ENCODE measurements at places on chromosomes 6 and 20.

DNA sequence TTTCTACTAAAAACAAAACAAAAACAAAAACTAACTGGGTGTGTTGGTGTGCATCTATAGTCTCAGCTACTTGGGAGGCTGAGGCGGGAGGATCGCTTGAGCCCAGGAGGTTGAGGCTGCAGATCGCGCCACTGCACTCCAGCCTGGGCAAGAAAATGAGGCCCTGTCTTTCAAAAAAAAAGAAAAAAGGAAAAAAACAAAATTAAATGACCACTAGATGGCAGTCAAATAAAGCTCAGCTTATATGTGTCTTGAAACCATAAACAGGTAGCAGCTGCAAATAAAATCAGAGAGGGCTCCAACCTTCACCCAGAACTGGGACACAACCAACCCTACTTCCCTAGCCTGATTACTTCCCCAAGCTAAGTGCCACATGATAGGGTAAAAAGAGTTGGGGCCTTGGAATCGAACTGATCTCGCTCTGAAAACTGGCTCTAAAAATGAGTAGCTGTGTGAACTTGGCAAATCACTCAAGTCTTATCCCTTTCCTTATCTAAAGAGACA lies 67.1 kb upstream of the ADGRF4 start:
- DNase-seq = peak; percentile 4

DNA sequence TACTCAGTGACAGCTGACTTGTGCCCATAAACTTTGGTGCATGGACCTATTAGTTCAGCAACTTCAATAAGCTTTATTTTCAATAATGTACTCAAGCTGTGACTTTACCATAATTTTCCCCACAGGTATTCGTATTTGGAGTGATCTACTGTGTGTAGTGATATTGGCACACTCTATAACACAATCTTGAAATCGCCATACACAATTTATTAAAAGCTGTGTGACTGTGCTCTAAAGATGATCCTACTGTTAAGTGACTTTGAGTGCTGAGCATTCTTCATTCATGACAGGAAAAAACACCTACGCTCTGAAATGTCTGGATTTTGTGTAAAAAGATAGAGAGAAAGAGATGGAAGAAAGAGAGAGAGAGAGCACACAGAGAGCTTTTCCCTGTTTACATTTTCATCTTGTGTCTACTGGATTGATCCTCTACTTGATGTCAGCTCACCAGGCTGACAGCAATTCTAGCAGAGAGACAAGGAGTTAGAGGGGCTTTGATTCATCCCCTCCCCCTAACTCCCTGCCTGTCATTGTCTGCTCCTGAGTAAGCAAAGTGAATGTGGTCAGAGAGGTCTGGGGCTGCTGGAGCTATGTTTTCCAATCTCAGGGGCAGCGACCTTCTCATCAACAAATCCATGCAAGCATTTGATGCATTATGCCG lies 538.7 kb upstream of the POU3F2 start:
- no peak for DNase-seq

DNA sequence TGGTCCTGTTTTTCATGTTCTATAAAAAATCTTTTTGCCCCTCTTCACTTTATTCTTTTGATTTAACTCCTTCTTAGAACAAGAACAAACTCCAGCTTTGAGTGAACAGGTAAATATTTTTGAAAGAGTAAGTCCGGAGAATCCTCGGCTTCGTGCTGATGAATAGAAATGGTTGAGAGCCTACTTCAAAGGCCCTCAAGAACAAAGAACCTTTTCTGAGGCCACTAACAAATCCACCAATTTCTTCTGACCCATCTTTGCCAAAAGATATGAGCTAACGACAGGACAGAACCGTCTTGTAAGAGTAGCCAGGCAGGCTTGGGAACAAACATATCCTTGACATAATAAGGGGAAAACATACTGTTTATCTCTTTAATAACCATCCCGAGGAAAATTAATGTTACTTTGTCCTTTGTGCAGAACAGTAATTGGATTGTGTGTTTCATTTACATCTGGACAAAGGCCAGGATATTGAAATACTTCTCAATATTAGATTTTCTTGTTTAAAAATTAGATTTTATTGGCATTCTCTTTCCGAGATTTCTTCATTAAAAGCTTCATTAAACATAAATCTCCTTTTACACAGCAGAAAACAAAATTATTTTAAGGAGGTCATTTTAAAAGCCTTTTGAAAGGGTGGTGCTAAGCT lies 52.9 kb downstream of the NOX3 start:
- DNase-seq = no peak

GRCh38 chr6:13811627-13812358 lies 2.6 kb downstream of the MCUR1 start:
- no peak for DNase-seq

DNA sequence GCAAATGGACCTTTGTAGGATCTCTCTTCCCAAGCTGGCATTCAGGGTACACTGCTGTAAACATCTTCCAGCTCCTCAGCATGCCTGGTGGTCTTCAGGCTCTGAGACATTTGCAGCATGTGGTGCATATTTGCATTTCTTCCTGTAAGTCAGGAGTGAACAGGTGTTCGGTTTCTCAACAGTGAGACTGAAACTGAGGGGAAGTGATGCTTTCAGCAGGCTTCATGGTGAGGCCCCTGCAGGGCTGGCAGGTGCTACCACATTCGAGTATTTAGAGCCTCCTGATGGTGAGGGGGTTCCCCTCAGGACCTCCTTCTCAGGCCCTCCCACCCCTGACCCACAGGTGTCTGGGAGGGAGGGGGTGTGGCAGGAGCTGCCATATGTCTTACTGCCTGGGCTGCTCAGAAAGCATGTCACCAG lies 15.1 kb downstream of the MYBL2 start:
- DNase-seq = no peak

DNA sequence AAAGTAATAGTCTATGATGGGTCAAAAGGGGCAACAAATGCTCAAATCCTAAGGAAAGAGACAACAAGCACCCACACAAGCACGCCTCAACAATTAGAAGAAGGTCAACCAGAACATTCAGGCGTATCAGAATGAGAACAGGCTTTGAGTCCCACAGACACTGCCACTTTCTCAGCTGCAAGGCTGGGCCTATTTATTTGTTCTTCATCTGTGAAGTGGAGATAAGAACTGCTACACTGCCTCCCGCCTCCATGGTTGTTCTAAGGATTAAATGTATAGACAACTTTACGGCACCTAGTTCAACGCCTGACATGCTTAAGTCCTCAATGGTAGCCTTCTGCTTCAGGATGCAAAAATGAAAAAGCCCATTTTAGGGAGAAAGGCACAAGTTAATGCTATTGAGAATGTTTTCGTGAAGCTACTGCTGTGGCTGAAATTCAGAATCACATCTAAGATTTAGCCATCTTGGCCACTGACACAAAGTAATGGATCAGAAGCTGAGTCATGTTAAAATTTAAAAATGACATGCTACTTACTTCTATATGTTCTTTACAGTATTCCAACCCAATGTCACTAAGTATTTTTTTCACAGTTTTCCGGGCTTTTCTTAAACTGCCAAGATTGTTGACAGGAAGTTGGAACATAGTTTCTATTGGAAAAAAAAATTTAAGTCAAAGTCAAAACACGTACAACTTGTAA lies 27.7 kb downstream of the ADNP start:
- DNase-seq = no peak

DNA sequence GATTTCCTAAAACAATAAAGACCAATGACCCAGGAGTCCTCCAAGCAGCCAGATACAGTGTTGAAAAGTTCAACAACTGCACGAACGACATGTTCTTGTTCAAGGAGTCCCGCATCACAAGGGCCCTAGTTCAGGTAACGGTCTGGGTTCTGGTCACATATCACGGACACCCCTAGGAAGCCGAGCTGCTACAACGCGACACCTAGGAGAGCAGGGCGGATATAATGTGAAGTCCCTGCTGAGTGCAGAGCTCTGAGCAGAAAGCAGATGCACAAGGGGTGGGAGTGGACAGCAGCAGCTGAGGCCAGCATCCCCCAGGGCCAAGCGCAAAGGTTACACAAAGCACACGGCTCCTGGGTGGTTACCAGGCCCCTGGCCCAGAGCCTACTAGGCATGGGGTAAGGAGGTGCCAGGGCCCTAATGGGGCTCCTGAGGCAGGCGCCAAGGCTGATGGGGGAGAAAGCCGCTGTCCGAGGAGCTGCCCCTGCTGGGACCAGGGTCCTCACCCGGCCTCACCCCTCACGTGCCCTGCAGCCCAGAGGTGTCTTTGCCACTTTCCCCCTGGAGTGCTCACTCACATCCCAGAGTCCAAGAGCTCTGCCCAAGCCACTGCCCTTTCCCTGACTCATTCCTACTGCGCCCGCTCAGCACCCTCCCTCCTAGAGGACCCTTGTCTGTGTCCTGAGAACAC lies 8.4 kb downstream of the CST7 start:
- no peak for DNase-seq

- DNase-seq = no peak
These were observed 971.8 kb upstream of the ADGRB3 start for GRCh38 chr6:67663105-67663895.

- no peak for DNase-seq
These were observed 338.7 kb upstream of the RUNX2 start for GRCh38 chr6:44989391-44989790.

- no peak for DNase-seq
These were observed 138.9 kb downstream of the SLC22A3 start for GRCh38 chr6:160487116-160487515.

GRCh38 chr6:148968771-148969602 lies 222.2 kb downstream of the UST start:
- DNase-seq = no peak

DNA sequence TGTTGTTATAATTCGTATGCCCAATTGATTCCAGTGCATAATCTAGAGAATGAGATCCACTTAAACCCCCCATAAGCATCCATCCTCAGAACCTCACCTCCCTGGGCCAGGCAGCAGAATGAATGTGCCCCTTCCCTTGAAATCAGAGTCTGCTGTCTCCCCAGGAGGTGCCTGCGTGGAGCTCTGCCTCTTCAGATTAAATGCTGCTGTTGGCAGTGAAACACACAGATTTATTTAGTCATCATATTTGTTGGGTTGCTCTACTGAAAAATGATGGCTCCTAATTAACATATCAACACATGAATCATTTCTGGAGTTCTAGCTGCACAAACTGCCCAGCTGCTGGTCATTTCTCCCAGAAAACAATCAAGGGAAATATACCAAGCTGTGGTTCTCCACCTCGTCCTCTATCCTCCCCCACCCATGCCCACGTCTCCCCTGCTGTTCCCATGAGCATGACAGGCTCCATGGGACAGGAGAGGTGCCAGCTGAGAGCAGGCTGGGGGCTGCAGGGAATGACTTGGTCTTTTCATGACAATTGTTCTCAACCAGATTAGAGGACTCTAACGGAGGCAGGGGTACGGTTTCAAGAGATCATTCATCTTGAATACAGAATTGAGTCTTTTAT lies 633.1 kb downstream of the CDH26 start:
- no peak for DNase-seq

- no peak for DNase-seq
These were observed 231.6 kb downstream of the FNDC1 start for GRCh38 chr6:159400826-159401225.

- no peak for DNase-seq
These were observed 466.1 kb downstream of the CDKAL1 start for GRCh38 chr6:21000331-21000801.

DNA sequence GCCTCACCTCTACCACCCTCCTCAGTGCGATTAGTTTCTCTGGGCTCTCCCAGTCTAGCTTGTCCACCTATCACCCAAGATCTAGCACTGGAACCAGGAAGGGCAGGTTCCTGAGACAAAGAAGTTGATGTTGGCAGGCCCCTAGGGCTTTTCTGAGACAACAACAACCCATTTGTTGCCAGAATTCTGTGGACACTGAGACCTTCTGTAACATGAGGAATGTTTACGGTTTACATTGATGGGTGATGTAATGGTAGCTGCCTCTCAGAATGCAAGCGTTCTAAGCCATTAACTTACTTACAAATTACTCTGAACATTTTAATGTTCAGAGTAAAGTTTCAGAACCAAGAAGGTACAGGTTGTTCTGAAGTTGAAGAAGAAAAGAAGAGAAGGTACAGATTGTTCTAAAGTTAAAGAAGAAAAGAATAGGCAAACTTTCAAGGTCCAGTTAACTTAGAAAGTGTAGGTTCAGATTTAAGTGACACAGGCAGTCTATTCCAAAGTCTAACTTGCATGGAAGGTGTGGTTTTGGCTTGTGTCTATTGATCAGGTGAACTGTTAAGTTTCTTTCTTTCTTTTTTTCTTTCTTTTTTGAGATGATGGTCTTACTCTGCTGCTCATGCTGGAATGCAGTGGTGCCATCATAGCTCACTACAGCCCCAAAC lies 3.7 kb upstream of the MED23 start:
- DNase-seq = no peak

GRCh38 chr20:18412221-18412901 lies 54.5 kb downstream of the DZANK1 start:
- no peak for DNase-seq

DNA sequence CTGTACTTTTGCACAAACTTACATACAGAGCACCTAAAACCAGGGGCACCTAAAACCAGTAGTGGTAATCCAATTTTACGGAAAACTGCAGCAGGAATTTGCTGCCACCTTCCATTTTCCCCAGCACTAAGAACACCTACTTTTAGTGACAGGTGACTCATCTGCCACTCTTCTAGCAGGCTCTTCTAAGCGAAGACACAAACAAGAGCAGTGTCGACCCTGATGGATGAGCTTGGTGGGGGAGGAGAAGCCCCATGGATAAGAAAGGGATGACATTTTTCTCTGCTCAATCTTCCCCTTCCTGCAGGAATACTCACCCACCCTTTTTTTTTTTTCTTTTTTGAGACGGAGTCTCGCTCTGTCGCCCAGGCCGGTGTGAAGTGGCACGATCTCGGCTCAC lies 116.9 kb downstream of the GMPR start:
- no peak for DNase-seq

DNA sequence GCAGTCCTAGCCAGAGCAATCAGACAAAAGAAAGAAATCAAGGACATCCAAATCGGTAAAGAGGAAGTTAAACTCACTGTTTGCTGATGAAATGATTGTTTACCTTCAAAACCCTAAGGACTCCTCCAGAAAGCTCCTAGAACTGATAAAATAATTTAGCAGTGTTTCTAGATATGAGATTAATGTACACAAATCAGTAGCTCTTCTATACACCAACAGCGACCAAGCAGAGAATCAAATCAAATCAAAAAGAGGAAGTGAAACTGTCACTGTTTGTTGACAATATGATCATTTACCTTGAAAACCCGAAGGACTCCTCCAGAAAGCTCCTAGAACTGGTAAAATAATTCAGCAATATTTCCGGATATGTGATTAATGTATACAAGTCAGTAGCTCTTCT lies 21.7 kb downstream of the SERPINB9 start:
- no peak for DNase-seq

DNA sequence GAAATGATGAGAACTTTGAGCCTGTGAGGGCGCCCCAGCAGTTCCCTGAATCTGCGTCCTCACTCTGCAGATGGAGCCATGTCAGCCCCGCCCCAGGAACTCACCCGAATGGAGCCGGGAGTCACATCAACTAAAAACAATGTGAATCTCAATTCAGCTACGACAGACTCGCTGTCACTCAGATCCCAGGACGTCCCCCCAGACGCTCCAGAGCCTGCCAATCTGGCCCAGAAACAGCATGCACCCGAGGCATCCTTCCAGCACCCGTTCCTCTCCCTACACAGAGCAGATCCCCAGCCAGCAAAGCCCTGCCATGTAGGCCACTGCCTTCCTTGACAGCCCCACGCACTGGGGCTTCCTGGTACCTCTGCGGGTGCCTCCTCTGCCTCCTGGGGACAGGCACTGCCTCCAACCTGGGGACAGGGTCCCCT lies 248.0 kb downstream of the TTLL2 start:
- DNase-seq = no peak
